ENCODE measurements at places on chromosomes 2 and 18.

DNA sequence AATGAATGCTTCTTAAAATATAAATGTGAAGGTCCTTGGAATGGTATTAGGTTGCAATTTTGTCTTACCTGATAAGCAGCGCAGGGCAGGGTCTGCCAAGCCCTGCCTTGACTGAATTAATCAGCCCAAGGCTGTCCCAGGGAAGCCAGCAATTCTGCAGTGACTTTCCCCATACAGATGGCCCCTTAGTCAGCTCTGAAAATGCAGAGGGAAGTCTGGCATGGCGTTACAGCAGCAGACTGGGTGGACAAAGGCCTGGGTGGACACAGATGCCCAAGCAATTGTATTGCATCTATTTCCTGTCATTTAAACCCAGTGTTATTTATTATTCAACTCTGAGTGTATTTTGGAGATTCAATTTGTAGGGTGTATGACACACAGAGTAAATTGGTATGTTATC is 56.6 kb upstream of the NOL4 start:
- DNase-seq, result no peak

GRCh38 chr2:128651000-128651399 is 332.3 kb upstream of the HS6ST1 start:
- no peak for DNase-seq

GRCh38 chr18:11553098-11553940 is 56.1 kb upstream of the SLC35G4 start:
- peak; percentile 4 for DNase-seq

DNA sequence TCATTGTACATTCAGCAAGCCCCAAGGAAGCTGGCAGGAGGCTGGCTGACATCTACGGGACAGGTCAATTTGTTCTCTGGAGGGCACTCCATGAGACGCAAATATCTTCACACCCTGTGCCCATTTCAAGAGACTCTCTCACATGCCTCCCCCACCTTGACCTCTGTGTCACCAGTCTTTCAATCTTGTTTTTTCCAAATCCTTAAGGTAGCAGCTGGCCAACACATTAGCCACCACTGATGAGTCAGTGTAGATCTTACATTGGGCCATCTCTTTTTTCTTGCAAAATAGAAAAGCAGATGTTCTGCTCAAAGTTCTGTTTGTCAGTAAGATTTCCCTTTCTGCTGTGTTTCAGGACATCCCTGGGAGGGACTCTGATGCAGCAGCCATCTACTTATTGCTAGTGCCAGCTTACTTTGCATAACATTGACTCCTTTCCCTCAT is 1.7 kb upstream of the DPP4 start:
- DNase-seq, result no peak

GRCh38 chr2:239258248-239258647 is 142.6 kb downstream of the HDAC4 start:
- DNase-seq, result no peak

All from NCI-H1694 treated with DMSO at 0.1 percent for 48 hours (cell line).